ENCODE measurements at places on chromosomes 6 and 20.

DNA sequence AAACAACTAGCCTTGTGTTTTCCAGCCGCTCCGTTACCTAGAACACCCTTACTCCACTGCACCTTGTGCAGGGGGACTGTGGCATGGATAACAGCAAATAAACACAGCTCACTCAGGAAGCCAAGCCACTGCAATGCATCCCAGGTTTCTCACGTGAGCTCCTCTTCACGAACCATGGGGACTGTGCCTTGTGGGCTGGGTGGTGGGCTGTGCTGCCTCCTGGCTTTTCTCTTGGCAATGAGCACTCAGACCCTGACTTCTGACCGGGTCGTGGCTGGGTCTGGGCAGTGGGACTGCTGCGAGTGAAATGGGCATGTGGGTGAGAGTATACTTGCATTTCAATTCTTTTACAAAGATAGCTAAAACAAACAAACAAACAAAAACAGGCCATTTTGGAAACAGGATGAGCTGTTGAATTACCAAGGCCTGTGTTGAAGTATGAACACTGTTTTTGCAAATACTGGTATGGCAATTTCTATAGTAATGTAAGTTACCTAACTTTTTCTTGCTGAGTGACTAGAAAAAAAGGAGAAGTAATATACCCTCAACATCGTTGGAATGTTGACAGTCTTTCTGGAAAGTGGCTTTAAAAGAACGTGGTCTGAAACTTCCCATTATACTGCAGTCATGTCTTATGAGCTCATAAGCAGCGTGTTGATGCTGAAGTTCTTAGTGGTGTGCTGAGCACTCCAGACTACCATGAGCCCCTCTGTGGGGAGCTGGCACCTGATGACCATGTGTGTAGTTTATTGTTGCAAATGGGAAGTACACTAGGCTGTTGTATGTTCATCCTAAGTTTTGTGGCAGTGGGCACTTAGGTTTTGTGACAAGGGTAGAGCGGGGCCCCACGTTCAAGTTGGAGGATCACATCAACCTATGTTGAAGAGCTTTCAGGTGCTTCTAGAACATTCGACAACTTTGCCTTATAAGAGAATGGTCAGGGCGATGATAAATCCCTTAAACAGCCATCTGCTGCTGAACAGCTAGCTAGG, 120.4 kb downstream of the ARMC2 start:
- no peak for DNase-seq

- no peak for DNase-seq
Measured at GRCh38 chr20:17701826-17702225, 2.1 kb downstream of the BANF2 start.

GRCh38 chr20:23022849-23023248, 12.3 kb upstream of the SSTR4 start:
- DNase-seq, result no peak

DNA sequence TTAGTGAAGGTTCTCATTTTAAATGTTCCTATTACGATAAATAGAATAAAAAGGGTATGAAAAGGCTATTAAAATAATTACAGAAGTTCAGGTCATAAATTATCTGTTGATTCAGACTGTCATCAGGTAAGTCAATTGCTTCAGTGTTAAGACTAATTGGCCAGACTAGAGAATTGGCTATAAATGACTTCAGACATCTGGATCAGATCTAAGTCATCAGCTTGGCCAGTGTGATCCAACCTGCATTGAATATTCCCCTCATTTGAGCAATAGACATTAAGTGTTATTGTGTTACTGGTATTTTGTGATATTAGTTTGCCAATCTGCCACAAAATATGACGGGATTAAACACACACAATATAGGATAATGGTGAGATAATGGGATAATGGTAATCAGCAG, 377.6 kb upstream of the CITED2 start:
- no peak for DNase-seq

DNA sequence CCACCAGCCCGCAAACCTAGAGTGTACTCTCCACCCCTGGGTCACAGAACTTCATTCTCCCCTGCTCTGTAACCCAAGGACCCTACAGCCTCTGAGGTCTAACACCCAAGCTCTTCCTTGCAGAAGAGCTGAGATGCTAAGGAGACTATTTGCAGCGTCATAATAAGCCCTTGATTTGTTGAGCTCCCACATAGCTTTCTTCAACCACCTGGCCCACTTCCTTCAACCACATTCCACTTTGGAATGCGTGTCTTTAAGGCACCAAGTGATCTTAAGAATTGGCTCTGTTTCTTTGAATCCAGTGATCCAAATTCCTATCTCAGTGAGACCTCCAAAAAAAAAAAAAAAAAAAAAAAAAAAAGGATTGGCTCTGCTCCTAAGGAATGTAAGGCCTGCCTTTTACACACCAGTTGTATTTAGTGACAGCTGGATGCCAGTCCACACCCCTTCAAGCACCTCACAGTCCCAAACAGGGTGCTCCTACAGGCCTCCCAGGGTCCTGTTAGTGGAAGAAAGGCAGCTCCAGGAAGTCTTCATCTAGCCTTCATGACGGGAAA, 106.2 kb downstream of the UBE3D start:
- DNase-seq, result no peak

DNA sequence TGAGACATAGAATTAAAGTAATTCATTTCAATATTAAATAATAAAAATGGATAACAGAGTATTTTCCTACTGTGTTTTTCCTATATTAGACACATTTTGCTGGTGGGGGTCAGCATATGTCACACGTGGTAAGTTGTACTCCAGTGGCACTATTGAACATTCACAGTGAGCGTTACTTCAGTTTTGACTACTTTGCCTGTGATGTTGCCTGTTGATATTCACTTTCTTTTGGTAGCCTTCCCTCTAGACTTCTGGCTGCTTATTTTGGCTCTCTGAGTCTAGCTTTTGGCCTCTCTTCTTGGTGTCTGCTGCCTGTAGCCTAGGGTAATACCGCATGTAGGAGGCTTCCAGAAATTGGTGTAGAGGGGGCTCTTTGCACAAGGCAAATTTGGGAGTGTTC, 64.4 kb upstream of the TFB1M start:
- DNase-seq, result no peak

DNA sequence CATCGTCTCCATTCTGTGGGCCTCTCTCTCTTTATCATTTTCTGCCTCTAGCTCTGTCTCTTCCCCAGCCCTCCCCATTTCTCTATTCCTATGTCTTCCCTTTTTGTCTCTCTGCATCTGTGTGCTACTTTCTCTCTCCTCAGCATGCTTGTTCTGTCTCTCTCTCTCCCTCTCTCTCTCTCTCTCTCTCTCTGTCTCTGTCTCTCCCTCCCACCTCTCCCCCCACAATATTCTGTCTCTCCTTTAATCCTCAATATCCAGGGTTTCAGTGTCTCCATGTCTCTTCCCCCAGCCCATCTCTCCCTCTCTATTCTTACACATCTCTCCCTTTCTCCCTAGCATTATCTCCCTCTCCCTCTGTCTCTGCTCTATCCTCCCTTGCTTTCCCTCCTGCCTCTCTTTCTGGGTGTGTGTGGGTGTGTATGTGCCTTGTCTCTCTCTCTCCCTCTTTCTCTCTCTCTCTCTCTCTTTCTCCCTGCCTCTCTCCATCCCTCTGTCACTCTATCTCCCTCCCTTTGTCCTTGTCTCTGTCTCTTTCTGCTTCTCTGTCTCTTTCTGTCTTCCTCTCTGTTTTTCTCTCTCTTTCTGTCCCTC, 76.9 kb upstream of the SIRPA start:
- DNase-seq, result no peak

DNA sequence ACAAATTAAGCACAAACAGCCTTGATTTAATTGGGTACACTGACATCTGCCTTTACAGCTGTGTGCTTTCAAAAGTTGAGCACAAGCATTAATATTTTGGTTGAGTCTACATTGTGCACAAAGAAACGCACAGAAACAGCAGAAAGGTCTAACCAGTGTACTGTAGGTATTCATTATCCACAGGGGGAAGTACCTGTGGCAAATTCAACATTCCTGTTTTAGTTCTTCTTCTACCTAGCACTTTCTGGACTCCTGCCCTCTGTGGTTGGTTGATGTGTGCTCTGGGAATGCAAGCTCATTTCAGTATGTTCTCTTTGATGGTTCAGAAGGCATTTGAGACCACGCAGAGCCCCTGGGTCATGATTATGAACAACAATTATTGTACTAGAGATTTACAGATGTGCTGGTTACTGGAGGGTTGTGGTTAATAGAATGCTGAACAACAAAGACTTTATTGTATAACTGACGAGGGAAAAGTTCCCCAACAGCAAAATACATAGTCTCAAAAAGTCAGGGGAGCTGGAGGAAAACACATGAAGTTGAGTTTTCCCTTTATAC, 26.6 kb upstream of the DAAM2 start:
- DNase-seq, result no peak

Data from stimulated activated CD4-positive, alpha-beta T cell treated with anti-CD3 and anti-CD28 coated beads, Interleukin-15, amount 100 ng/mL, for 1 hour (primary cell).